ENCODE measurements at places on chromosomes 1 and 21. TPM values are rescaled to one million over a fixed set of nuclear protein-coding genes. Genes with fewer than 3 reads are reported as not detected.

SLC25A34 gene
- 0.15 TPM for polyA plus RNA-seq

LIPI gene
- 0.43 TPM for polyA plus RNA-seq

PLA2G2A gene
- not detected for polyA plus RNA-seq

CNIH3 gene
- polyA plus RNA-seq: 5.7 TPM

TGFBR3 gene
- 35.2 TPM for polyA plus RNA-seq

OR2T29 gene
- not detected for polyA plus RNA-seq

KRTAP11-1 gene
- polyA plus RNA-seq: not detected

INSRR gene
- not detected for polyA plus RNA-seq
